CD4-positive, alpha-beta T cell treated with Interleukin-10 for 1 hour (primary cell): ENCODE measurements at places on chromosomes 1 and 21.

DNA sequence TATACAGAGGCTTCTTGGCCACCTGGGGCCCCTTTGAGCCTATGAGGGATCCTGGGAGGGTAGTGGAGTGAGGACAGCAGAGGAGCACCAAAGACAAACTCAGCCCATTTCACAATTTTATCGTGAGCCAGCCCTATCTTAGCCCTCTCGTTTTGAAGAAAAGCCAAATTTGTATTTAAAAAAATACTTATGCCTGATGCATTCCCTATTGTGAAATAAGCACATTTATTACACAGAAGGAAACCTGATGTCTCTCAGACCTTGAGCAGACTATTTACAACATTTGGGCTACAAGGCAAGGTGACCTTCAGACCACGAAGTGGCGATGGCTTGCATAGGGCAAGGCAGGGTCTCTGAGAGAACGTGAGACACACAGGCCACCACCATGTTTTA lies 41.3 kb upstream of the H6PD start:
- DNase-seq, result no peak

DNA sequence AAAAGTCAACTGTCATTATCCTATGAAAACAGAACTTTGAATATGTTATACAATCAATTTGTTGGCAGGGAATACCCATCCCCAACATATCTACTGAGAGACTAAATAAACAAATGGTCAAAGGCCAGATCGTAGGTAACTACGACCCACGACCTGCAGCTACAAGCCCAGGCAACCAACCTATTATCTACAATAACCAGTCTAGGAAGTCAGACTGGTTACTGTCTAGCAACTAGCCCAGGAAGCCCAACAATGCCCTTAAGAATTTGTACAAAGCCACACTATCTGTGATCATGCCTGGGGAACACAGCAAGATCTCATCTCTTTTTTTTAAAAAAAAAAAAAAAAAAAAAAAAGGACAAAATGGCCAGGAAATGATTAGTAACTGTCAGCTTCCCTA lies 58.7 kb downstream of the SMYD3 start:
- DNase-seq, result no peak

GRCh38 chr1:212196355-212196754 lies 88.9 kb upstream of the PPP2R5A start:
- no peak for DNase-seq

- no peak for DNase-seq
These were observed 51.5 kb upstream of the GCLM start for GRCh38 chr1:93960641-93961147.

- no peak for DNase-seq
These were observed 17.9 kb upstream of the ABCG1 start for GRCh38 chr21:42200906-42201614.
